ENCODE measurements at places on chromosomes 2 and 18.

- no peak for DNase-seq
These were observed 19.8 kb downstream of the GRHL1 start for GRCh38 chr2:9971105-9971818.

GRCh38 chr2:156343940-156344301 is 11.4 kb upstream of the NR4A2 start:
- DNase-seq = no peak

DNA sequence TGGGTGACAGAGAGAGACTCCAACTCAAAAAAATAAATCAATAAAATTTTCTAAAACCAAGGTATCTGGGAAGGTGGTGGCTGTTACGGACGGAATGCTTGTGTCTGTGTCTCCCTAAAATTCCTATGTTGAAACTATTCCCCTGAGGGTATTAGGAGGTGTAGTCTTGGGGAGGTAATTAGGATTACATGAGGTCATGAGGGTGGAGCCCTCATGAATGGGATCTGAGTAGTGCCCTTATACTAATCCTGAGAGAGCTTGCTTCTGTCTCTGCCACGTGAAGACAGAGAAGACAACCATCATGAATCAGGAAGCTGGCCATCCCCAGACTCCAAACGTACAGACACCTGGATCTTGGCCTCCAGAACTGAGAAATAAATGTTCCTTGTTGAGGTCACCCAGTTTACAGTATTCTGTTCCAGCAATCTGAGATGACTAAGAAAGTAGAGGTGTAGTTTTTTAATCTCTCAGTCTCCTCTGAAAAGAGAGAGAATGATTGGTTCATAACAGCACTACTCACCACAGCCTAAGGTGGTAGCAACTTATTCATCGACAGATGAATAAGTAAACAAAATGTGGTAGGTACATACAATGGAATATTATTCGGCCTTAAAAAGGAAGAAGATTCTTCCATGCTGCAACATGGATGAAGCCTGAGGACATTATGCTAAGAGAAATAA is 38.4 kb downstream of the TGFBRAP1 start:
- DNase-seq = no peak

DNA sequence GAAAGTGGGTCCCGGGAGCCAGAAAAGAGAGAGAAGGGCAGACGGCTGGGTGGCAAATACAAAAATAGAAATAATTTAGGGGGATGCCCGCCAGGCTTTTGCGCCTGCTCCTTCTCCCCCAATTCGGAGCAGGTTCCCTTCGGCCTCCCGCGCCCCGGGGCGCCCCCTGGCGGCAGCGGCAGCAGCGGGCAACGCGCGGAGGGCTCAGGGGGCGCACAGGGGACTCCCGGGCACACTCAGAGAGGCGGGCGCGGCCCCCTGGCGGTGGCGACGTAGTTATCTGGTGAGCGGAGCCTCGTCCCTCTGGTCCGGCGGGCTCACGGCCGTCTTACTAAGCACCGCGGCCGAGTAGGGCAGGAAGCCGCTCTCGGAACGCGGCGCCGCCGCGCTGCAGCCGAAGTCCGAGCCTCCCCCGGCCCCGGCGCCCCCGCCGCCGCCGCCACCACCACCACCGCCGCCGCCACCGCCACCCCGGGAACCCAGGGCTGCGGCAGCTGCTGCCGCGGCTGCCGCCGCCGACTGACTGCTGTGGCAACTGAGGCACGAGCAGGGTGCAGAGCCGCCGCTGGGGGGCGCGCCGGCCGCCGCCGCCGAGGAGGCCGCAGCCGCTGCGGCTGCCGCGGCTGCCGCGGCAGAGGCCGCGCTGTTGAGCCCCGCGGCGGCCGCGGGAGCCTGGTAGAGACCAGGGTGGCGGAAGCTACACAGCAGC is 3.8 kb downstream of the EVX2 start:
- DNase-seq = no peak

GRCh38 chr2:45567974-45568789 is 42.9 kb downstream of the SRBD1 start:
- no peak for DNase-seq

DNA sequence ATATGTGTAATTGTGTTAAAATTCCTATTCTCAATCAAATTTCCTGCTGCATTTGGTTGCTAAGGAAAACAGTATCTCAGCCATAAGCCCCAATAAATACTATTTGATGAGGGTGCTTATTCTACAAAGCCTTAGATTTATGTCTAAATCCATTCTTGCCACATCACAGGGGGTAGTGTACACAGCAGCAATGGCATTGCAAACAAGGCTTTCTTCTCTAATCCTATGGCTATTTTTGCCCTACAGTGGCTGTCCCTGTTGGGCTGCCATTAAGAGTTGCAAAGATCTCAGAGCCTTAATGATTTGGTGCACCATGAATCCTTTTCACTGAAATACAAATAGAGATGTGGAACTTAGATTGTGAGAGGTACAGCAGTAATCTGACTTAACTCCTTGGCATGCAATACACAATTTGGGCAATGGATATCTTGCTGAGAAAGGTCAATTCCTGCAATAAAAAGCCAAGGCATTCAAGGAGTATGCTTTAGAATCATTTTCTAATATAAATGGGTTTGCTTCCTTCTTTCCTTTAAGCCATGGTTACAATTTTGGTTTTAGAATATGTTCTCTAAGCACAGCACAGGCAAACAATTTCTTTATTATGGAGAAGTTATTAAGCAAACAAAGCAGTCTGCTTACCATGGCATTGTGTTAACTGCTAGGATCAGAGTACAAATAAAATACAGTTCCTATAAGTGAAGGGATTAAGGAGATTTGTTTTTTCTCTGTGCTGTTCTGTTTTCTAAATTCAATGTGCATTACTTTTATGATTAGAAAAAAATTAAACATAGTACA is 69.8 kb upstream of the CD302 start:
- peak; percentile 44 for DNase-seq

- peak; percentile 90 for DNase-seq
These were observed 863 bp upstream of the SIX2 start for GRCh38 chr2:45009928-45010701.

DNA sequence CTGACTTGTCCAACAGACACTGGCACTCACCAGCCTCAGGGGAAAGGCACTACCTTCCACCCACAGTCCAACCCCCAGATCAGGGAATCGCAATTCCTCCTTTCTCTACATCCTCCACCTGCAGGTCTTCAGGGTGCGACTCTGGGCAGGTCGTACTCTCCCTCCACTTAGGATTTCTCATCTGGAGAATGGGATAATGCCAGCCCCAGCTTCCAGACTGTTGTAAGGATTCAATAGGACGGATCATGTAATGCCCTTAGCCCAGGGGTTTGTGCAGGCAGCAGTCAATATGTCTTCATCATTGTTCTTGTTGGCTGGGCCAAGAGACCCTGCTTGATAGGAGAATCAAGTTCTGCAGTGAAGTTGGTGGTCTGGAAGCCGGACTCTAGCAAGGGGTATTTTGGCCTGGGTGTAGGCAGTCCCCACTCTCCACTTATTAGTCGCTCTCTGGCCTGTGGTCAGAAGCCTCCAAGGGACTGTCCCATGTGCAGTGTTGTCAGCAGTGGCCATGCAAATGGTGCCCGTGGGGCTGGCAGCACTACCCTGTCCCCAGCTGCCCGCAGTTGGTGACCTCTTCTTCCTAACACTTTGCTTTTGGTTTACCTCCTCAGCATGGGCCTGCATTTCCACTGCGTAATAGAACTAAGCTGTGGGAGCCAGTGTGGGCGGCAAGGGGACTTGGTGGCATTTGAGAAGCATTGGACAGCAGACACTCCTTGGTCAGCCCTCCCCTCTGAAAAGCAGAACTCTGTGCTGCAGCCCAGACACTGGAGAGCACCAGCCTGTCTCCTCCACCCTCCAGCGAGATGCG is 172.4 kb upstream of the HS6ST1 start:
- DNase-seq = no peak

- DNase-seq = peak; percentile 3
These were observed 214.6 kb downstream of the SETBP1 start for GRCh38 chr18:44895176-44895798.

DNA sequence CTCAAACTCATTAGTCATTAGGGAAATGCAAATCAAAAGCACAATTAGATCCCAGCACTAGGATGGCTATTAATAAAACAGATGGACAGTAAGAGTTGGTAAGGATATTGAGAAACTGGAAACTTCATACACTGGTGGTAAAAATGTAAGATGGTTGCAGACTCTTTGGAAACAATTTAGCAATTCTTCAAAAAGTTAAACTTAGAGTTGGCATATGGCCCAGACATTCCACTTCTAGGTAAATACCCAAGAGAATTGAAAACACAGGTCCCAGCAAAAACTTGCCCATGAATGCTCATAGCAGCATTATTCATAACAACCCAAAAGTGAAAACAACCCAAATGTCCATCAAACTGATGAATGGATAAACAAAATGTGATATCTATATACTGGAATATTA is 84.9 kb upstream of the ZFP36L2 start:
- DNase-seq = no peak
